Stimulated activated CD8-positive, alpha-beta memory T cell treated with anti-CD3 and anti-CD28 coated beads, Interleukin-2, amount 100 ng/mL, for 1 hour (primary cell): ENCODE measurements at places on chromosomes 2 and 18.

GRCh38 chr2:69192176-69192945, 179.4 kb downstream of the ANTXR1 start:
- no peak for DNase-seq

DNA sequence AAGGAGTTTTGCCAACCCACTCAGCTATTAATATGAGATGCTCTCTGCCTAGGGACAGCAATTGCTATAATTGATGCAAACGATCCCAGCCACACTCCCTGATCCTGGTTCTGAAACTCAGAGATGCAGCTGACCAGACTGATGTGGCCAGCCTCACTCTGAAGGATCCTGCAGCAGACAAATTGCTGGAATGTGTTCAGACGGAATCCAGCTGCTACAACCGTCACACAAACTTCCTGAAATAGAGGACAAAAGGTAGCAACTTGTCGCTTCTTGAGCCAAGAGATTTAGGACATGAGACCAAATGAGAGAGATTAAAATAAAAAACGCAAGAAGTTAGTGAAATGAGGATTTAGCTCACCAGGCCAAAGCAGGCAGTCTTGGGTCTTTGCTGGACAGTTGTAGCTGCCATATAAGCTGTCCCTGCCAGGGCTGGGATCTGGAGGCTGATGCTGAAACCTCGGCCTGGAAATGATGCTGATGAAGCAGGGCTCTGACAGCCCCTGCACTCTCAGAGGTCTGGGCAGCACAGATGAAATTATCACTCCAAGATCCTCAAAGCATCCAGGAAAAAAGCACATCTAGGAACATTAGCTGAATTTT, 8.3 kb upstream of the YWHAQ start:
- no peak for DNase-seq

DNA sequence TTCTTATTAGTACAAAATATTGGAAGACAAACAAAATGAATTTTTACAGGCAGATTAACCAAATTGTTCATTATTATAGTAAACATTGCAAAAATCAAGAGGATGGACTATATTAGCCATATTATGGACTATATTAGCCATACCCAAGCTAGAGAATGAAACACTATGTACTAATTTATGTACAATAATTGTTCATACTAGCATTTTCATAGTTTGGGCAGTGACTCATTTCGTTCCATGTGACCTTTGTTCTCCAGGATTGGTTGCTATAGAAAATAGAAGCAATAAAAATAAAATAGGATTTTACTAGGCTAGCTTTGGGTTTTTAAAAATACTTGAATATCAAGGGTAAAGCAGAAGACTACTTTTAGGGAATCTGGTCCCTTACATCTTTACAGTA, 176.8 kb downstream of the ZEB2 start:
- no peak for DNase-seq

DNA sequence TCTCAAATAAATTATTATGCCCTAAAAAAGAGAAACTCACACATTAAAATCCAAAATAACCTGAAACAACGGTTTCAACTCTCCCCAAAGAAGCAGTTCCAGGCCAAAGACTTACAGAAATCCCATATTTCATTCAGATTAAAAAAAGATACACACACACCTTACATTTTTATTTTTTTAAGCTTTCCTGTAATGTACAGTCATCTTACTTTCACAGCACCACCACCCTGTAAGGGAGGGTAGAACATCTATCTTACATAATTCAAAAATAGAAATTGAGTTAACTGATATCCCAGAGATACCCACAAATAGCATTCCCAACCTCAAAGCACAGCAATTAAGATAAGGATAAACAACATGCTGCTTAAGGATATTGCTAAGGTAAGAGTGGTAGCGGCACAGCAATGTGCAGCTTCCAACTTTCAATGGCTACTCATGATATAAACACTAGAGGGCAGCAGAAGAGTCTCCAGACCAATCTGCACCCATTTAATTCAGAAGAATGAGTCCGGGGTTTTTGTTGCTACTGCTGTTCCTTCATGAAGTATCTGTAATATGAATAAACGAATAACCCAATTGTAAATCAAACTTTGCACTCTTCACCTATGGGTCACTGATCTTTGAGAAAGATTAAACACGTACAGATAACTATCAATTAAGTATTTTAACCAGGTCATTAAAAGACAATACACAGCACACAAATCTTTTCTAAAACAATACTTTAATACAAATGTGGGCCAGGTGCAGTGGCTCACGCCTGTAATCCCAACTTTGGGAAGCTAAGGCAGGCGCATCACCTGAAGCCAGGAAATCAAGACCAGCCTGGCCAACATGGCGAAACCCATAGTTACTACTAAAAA, 11.3 kb downstream of the GFPT1 start:
- DNase-seq, result no peak
